Heart left ventricle (tissue), 16 donors: ENCODE measurements at places on chromosomes 5 and 9. TPM values are rescaled to one million over a fixed set of nuclear protein-coding genes. Genes with fewer than 3 reads are reported as not detected.

- no peak for DNase-seq
These were observed 16.7 kb upstream of the COMMD10 start for GRCh38 chr5:116068028-116068632.

- DNase-seq: no peak
These were observed 988.7 kb upstream of the ARRDC3 start for GRCh38 chr5:92371889-92372235.

DNA sequence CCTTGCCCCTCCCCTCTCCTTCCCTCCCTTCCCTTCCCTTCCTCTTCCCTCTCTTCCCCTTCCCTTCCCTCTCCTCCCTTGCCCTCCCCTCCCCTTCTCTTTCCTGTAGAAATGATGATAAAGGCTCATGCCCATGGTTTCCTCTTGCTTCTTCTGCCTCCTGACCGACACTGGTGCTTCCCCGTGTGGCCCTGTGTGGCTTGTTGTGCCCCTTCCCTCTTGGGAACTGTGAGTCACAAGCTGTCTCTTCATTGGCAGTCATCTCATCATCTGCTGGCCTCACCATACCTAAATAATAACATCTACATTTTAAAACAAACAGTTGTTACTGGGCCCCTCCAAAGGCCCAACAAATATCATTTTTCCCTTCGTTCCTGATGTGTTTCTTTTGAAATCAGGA is 11.7 kb upstream of the CARNMT1 start:
- no peak for DNase-seq

DNA sequence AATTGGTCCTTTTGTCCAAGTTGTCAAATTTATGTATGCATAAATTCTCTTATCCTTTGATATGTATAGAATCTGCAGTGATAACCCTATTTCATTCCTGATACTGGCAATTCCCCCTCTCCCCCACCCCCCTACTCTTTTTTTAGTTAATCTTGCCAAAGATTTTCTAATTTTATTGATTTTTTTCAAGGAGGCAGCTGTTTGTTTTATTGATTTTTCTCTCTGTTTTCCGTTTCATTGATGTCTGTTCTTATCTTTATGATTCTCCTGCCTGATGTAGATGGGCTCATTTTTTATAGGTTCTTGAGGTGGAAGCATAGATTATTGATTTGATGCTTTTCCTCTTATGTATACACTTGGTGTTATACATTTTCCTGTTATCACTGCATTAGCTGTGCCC is 34.4 kb downstream of the SMC5 start:
- no peak for DNase-seq

The FBP1 gene
- total RNA-seq: 18.5 TPM

The DIRAS2 gene
- total RNA-seq: 0.20 TPM

- DNase-seq: no peak
These were observed 47.5 kb downstream of the CNOT6 start for GRCh38 chr5:180541710-180542109.

The OTULINL gene
- 2.3 TPM for total RNA-seq

The NDOR1 gene
- 5.3 TPM for total RNA-seq

GRCh38 chr5:29367176-29367833 is 1826.2 kb upstream of the CDH6 start:
- no peak for DNase-seq

- DNase-seq: no peak
These were observed 72.9 kb downstream of the ARHGEF37 start for GRCh38 chr5:149654231-149654630.

GRCh38 chr5:9957214-9957613 is 292.5 kb downstream of the ATPSCKMT start:
- DNase-seq: no peak
